Esophagus squamous epithelium (tissue), 5 donors: ENCODE measurements at places on chromosomes 4 and X.
A peak's percentile ranks its signal among the peaks of the same experiment; 100 is the strongest.

GRCh38 chr4:8748236-8748575 lies 123.4 kb downstream of the HMX1 start:
- H3K27ac ChIP-seq = no peak overlapping the region
- H3K27me3 ChIP-seq = no peaks in the 10 kb centered on the region
- H3K4me1 ChIP-seq = no peaks in the 10 kb centered on the region
- no peak overlapping the region for H3K4me3 ChIP-seq
- no peaks in the 10 kb centered on the region for H3K36me3 ChIP-seq

DNA sequence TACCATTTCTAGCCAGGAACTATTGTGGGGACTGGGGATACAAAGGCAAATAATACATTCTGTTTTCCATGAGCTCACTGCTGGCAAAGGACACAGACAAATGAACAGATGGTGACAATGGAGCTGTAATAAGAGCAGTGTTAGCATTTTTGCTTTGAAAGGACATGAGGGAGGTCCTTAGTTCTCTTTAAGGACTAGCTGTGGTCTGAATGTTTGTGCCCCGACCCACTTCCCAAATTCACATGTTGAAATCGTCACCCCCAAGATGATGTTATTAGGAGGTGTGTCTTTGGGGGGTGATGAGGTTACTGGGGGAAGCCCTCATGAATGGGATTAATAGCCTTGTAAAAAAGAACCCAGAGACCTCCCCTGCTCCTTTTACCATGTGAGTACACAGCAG lies 30.3 kb downstream of the CCNG2 start:
- no peaks in the 10 kb centered on the region for H3K36me3 ChIP-seq
- no peak overlapping the region for H3K27ac ChIP-seq
- no peak overlapping the region for H3K4me3 ChIP-seq
- H3K4me1 ChIP-seq = peaks cover 18% of the 10 kb centered on the region

DNA sequence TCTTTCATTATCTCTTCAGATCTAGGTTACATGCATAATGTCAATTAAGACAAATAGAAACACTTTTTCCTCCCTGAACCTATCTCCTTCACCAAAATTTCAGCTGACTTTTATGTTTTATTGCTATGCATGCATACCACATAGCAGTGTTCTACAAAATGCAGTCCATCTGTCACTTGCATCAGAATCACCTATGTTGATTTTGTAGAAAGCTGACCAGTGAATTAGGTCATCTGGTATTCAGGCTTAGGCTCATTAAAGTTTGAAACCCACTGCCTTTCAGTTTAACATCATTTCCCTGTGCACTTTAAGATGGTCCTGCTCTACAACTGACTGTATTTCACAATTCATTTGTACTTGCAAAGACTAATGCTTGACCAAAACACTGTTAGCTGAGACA lies 277.9 kb downstream of the CFAP299 start:
- H3K4me1 ChIP-seq = no peaks in the 10 kb centered on the region
- no peak overlapping the region for H3K27ac ChIP-seq
- H3K4me3 ChIP-seq = no peak overlapping the region

DNA sequence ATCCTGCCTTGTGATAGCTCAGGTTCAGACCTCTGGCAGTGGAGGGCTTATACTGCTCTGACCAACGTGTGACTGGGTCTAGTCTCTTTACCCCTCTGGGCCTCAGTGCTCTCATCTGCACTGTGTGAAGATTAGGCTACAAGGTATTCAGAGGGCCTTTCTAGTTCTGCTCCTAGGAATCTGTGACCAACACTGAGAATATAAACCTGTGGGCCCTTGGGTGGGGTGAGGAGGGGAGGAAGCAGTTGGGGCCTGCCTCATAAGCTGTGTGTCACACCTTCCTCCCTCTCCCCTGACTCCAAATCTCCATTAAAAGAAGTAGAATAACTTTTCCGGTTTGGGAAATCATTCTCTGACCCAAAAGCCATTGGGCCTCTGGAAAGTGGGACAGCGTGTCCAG lies 66.3 kb upstream of the MSN start:
- H3K27me3 ChIP-seq = no peaks in the 10 kb centered on the region
- no peaks in the 10 kb centered on the region for H3K36me3 ChIP-seq
- no peak for DNase-seq
- peak overlapping the region; percentile 56 for H3K27ac ChIP-seq
- peaks cover 34% of the 10 kb centered on the region for H3K4me1 ChIP-seq

DNA sequence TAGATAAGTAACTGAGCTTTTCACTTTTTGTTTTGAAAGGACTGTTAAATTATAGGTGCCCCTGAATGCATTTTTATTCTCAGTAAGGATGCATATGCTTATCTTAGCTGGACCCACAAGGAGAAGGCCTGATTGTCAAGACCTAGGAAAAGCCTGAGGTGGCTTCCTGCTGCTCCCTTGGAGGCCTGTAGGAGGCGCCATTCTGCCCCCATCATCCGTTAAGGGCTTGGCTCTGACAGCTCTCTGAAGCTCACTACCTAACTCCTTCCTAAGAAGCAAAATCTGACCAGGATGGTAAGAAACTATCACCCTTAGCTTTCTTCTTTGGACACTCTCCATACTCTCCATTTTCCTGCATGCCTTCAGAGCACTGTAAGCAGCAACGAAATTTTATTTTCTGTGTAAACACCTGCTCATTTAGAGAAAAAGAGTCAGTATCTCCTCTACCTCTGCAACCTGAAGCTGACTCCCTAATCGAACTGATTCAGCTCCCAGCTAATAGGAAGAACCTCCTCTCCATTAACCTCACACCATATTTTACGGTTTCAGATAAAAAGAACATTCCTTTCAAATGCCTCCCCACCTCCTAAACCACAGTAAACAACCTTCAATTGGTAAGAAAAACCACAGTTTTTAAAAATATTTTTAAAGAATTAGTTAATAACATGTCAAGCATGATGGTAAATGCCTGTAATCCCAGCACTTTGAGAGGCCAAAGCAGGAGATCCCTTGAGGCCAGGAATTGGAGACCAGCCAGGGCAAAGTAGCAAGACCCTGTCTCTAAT lies 73.4 kb upstream of the EDNRA start:
- H3K27ac ChIP-seq = no peak overlapping the region
- H3K27me3 ChIP-seq = no peaks in the 10 kb centered on the region
- DNase-seq = no peak

DNA sequence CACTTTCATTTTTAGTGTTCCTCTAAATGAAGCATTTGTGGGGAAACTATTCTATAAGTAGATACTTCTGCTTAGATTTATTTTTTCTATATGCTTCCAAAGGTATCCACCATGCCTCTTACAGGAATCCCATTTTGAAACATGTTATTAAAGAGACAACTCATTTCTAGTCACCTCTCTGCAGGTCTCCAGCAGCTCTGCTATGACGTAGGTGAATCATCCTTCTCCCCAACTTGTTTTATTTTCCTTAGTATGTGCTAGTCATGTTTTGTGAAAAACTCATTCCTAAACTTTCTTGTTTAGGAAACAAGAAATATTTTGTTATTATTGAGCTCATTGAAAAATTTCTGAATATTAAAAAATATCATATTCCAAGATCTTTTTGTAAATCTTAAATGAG lies 12.8 kb downstream of the CXCL8 start:
- no peaks in the 10 kb centered on the region for H3K4me1 ChIP-seq
- no peaks in the 10 kb centered on the region for H3K36me3 ChIP-seq

DNA sequence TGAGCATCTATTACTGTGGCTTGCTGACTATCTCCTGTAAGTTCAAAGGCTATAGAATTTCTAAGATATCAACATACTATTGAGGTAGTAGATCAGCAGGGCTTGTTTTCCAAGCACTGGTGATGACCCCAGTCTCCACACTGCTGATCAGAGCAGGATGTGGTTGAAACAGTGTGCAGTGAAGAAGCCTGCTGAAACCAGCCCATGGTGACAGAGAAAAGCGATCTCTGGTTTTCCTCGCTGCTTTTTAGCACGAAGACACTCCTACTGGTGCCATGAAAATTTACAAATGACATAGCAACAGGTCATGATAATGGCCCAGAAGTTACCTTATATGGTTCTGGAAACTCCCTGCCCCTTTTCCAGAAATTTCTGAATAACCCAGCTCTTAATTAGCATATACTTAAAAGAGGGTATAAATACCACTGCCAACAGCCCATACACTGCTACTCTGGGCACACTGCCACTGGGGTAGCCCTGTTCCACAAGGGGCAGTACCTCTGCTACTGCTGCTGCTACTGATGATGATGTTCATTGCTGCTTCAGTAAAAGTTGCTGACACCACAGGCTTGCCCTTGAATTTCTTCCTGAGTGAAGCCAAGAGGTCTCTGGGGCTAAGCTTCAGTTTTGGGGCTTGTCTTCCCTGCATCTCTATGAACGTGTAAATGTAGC lies 1689.5 kb upstream of the PCDH10 start:
- no peak overlapping the region for H3K4me3 ChIP-seq
- H3K36me3 ChIP-seq = no peaks in the 10 kb centered on the region
- no peaks in the 10 kb centered on the region for H3K4me1 ChIP-seq
- no peak for DNase-seq

DNA sequence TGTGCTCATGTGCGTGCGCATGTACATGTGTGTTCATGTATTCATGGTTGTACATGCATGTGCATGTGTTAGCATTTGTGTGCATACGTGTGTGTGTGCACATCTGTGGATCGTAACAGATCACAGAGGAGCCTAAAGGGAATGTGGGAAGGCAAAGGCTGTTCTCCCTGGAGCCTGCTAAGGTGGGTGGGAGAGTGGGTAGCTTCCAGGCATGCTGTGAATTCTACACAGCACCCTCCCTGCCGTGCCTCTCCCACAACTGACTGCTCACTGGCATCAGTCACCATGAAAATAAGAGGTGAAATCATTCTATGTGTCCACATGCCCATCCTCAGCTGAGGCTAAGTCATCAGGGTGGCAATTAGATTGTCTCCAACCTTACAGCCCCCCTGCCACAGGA lies 600.9 kb downstream of the MID1IP1 start:
- no peaks in the 10 kb centered on the region for H3K27me3 ChIP-seq
- no peak for DNase-seq
- no peak overlapping the region for H3K27ac ChIP-seq
- H3K4me3 ChIP-seq = no peak overlapping the region

DNA sequence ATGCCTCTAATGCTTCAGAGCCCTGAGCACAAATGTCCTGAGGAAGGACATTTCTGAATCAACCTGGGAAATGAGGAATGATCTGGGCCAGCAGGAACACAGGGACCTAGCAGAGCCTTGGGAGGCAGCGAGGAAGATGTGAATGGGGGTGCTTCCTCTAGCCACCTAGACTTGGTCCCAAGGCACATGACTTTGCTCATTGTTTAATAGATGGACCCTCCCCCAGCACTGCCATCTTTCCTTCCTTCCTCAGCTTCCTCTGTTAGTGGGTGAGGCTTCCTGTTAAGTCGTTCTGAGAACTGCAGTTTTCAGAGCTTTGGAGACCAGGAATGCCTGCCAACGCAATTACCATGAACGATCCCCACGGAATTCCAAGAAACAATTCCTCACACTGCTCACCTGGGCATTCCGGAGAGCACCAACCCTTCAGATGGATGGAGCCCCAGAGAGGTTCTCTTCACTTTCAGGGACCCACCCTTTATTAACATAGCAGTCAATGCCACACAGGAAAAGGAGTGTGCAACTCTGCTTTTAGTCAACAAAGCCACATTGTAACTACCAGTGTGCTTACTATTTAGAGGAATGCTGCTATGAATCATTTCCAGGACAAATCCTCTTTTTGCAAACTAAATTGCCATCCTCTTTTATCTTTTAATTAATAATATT lies 48.5 kb upstream of the STIM2 start:
- H3K27ac ChIP-seq = no peak overlapping the region
- DNase-seq = no peak
- H3K4me3 ChIP-seq = no peak overlapping the region
